ENCODE measurements at places on chromosomes 16 and 17.

GRCh38 chr16:28192806-28193529 lies 18.8 kb downstream of the XPO6 start:
- no peak for DNase-seq

DNA sequence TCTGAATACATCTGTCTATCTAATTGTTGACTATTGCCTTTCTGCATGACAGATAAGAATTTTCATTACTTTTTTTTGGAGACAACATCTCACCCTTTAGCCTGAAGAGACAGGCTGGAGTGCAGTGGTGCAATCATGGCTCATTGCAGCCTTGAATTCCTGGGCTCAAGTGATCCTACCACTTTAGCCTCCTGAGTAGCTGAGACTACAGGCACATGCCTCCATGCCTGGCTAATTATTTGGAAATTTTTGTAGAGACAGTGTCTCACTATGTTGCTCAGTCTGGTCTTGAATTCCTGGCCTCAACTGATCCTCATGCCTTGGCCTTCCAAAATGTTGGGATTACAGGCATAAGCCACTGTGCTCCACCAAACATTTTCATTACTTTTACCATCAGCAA lies 99.8 kb upstream of the ELAC2 start:
- DNase-seq = no peak

GRCh38 chr17:82593590-82594087 lies 54.6 kb downstream of the WDR45B start:
- DNase-seq = no peak

GRCh38 chr16:86108062-86108461 lies 209.1 kb downstream of the IRF8 start:
- no peak for DNase-seq

DNA sequence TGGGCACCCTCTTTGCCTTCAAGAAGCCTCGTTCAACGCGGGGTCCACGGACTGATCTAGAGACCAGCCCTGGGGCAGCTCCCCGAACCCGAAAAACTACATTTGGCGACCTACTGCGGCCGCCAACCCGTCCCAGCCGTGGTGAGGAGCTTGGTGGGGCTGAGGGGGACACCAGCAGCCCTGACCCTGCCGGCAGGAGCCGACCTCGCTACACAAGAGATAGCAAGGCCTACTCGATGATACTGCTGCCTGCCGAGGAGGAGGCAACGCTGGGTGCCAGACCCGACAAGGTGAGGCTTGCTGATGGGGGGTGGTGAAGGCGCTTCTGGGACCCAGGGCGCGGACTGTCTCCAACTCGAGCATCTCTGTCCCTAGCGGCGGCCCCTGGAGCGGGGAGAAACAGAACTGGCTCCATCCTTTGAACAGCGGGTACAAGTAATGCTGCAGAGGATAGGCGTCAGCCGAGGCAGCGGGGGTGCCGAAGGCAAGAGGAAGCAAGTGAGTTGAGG lies 5.6 kb downstream of the ACD start:
- no peak for DNase-seq

DNA sequence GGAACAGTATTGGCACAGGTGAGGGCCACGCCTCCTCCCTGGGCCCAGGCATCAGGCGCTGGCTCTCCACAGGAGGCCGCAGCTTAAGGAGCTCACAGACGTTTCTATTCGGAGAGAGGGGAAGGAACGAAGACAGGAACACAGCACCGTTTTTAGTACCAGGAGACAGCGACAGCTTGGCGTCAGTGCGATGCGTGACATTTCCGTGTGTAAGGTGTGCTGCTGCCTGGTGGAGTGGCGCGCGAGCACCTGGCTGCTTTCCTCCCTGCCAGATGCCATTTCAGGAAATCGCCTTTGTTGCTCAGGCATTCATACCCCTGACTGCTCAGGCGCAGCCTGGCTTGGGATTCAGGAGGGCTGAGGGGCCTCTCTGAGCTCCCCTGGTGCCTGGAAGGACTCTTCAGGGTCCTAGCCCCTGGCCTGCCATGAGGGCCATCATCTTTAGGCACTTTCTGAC lies 367.5 kb downstream of the CPPED1 start:
- DNase-seq = peak; percentile 77

GRCh38 chr16:30473231-30474073 lies 910 bp downstream of the ITGAL start:
- DNase-seq = no peak

- no peak for DNase-seq
Observed at GRCh38 chr17:29169806-29170591, 10.2 kb downstream of the MYO18A start.

DNA sequence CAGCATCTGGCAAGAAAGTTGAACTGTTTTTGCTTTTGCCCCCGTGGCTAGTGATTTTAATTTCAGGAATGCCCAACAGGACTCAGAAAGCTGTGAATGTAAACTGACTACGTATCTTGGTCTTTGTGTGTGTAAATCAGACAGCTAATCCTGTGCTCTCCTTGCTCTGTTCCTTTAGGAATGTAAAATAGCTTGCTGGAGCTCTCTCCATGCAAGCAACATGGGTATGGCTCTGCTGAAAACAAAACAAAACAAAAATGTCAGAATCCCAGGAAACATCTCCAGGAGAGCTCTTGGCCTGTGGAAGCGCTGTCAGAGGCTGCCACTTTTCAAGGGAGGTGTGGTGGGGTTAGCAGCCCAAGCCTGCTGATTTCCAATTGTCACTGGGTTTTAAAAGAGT lies 161.8 kb upstream of the NOG start:
- DNase-seq = no peak

DNA sequence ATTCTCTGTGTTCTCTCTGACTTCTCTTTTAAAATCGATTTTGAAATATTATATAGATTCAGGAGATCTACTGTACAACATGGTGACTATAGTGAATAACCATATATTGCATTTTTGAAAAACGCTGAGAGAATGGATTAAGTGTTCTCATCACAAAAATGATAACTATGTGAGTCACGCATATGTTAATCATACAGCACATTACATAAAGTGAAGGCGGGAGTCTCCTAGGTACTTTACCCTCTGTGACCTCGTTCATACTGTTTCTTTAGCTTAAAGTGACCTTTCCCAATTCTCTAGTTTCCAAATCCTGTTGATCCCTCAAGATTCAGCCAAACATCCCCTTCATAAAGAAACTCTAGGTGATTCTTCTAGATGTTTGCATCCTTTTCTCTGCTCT lies 3.1 kb upstream of the KRTAP3-2 start:
- DNase-seq = no peak

DNA sequence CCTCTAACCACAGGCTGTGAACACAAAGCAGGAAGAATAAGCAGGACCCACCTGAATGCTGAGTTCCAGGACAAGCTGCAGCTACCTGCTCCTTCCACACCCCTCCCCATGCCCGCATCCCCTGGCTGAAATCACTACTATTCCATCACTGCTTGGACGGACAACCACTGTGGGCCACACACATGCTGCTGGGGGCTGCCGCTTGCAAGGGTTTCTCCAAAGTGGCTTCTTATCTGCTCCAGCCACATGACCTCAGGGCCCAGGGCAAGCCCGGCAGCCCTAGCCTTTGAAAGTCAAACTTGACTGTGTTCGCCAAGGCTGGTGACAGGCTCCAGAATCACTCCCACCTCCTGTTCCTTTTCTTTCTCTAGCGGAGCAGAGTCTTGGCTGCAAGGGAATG lies 18.4 kb downstream of the FA2H start:
- no peak for DNase-seq

GRCh38 chr17:65037157-65037556 lies 19.4 kb downstream of the GNA13 start:
- no peak for DNase-seq

DNA sequence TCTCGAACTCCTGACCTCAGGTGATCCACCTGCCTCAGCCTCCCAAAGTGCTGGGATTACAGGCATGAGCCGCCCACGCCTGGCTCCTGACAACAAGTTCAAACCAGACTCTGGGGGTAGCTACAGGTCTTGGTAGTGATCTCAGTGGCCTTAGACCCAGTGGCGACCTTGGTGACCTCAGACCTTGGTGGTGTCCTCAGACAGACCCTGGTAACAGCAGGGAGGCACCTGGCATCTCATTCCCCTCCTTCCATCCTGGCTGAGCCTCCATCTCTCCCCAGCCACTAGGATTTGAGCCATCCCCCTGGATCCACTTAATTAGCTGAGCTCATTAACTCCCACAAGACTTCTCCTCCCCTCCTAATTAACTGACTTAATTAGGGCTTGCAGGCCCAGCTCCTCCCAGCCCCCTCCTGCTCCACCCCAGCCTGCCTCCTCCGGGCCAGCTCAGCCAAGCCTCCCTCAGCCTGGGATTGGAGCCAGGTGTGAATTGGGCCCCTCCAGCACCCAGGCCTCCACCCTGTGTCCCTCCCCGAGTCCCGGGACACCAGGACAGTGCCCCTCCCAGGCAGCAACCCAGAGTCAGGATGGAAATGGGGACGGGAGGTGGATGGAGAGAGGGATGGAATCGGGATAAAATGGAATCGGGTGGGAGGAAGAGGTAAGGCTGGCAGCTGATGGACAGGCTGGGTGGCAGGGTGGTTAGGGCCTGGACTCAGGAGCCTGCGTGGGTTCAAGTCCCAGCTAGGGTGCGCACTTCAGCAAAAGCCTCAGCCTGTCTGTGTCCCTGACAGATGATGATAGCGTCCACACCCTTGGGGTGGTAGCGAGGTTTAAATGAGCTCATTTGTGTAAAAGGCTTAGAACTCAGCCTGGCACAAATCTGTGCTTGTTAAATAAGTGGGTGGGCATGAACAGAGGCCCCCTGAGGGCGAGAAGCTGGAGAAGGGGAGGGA lies 11.2 kb upstream of the SBK1 start:
- DNase-seq = peak; percentile 37

GRCh38 chr16:60811657-60812056 lies 1224.6 kb downstream of the CDH8 start:
- DNase-seq = no peak

GRCh38 chr17:1035546-1036170 lies 38.7 kb downstream of the TIMM22 start:
- DNase-seq = no peak

DNA sequence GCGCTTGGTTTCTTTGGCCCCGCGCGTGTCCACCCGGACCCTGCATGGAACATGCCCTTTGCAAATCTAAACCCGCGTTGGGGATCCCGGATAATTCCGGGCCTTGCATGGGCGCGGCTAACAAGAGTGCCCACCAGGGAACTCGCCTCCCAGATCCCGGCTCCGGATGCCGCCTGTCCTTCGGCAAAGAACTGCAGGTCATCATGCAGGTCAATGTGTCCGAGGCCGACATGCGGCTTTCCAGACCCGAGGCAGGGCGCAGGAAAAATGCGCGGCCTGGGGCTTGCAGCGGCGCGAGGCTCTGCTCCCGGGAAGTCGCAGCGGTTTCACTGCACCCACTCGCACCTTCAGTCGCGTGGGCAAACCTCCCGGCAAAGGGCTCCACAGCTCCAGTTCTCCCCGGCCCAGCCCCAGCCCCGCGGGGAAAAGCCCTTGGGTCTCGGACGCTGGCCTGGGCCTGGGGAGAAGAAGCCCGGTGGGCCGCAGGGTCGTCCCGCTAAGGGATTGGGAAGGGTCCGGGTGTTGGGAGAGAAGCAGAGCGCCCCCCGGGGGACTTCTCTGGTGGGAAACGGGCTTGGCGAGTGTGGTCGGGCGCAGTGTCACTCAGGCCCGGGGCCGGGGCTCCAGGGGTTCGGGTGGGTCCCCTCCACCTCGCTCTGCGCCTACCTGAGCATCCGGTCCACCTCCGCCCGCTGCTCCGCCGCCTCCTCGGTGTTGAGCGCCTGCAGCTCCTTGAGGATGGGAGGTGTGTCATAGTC lies 805 bp downstream of the HNF1B start:
- no peak for DNase-seq

DNA sequence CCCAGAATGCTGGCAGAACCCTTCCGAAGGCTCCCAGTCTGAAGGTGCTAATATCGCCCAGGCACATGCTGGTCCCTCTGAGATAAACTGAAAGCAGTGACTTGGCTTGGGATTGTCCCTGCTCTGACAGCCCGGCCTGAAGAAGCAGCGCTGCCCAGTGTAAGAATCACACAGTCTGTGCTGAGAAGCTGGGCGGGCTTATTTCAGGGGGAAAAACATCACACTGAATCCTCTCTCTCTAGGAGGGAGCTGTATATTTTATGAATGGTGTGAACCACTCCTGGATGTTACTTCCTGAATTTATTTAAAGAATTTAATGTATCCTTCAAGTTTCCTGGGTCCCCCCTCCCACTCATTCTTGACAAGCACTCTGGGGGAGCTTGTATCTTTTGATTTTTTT lies 36.3 kb downstream of the GAS7 start:
- DNase-seq = no peak

DNA sequence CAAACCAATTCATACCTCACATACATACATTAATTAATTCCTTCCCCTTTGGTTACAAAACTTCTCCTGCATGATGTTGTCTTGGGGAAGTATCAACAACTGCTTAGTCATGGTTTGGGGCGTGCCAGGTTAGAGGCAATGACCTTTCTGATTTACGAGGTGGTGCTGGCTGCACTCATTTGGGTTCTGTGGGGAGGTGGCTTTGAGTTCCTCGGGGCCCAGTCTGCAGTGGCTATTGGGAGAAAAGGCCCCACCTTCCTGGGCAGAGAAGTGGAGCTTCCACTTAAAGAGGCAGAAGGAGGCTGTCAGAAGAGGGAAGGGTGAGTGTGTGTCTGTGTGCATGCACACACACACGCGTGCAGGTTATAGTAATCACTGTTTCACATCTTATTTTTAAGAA lies 10.2 kb upstream of the ETV4 start:
- no peak for DNase-seq

DNA sequence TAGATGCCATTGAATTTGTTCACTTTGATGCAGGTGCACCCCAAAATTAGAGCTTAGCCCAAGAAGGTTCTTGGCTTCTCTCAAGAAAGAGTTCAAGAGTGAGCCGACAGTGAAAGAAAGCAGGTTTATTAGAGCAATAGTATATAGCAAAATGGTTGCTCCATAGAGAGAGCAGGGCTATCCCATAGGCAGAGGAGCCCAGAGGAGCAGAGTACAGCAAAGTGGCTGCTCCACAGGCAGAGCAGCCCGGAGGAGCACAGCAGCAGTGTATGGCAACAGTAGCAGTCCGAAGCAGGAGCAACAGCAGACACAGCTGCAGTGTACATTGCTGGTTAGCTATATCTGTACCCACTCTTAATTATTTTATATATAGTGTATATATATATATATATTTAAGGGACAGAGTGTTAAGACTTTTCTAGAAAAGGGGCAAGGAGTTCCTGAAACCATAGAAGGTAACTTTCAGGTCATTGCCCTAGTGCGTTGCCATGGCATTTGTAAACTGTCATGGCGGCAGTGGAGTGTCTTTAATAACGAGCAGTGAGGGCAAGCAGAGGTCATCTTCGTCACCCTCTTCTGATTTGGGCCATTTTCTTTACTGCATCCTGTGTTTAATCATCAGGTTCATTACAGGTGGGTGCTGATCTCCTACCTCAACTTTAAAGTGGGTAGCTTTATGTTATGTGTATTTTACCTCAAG lies 222.7 kb downstream of the CYB561 start:
- no peak for DNase-seq

Measured in NCI-H1105 (cell line).